ENCODE measurements at places on chromosomes 7 and 10.
A peak's percentile ranks its signal among the peaks of the same experiment; 100 is the strongest.

DNA sequence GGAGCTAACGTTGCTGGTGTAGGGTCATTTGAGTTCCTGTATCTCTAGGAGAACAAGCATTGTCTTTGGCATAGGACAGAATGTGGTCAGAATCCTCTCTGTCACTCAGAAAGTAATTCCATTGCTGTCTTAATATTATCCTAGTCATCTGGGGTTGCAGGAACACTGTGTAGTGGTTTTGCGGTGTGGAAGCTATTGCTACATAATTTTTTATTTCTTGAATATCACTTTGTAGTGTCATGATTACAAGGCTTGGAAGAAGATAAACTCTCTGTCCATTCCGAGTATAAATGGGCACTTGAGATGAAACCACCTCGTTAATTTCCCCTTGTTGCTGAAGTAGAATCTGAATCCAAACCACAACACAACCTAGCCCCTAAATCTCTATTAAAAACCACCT is 919.2 kb downstream of the LRMDA start:
- DNase-seq: no peak

DNA sequence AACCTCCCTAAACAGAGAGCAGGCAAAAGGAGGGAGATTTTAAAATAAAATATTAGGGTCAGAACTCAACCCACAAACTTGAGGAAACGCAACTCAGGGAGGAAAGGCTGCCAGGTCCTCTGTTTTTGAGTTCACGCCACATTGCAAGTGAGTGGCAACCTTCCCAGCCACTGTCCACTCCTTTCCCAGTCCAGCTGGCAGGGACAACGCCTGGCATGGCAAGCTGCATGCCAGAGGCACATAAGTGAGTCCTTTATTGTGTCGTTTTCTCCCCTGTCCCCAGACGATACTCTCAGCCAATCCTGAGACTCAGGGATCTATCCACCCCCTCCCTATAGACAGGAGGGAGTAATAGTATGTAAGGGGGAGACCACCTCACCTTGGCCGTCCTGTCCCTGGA is 22.4 kb downstream of the FBXW4 start:
- DNase-seq: no peak

DNA sequence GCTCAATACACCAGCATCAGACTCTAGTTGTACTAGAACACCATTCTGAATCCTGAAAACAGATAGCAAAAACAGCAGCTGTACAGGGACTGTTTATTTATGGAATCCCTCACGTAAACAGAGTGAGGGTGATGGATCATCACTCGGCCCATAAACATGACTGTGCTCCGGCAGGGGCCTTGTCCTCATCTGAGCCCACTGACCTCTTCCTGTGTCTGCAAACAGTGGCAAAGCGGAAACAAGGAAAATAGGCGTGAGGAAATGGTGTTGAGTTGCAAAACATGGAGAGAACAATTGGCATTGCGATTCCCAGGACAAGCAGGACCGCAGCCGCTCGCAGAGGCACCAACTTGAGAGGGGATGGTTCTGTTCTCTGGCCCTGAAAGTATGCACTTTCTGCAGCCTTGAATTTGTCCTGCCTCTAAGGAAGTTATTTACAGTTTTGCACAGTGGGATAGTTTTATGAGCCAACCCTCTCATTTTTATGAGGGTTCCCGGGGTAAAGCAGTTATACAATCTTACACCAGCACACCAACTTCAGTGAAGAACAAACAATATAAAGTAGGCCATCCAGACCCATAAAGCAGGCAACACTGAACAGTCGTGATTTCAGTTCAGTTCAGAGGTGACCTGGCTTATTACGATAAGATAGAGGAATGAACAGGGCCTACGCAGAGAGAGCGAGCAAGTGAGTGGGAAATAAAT is 248.0 kb upstream of the FZD8 start:
- DNase-seq: no peak

DNA sequence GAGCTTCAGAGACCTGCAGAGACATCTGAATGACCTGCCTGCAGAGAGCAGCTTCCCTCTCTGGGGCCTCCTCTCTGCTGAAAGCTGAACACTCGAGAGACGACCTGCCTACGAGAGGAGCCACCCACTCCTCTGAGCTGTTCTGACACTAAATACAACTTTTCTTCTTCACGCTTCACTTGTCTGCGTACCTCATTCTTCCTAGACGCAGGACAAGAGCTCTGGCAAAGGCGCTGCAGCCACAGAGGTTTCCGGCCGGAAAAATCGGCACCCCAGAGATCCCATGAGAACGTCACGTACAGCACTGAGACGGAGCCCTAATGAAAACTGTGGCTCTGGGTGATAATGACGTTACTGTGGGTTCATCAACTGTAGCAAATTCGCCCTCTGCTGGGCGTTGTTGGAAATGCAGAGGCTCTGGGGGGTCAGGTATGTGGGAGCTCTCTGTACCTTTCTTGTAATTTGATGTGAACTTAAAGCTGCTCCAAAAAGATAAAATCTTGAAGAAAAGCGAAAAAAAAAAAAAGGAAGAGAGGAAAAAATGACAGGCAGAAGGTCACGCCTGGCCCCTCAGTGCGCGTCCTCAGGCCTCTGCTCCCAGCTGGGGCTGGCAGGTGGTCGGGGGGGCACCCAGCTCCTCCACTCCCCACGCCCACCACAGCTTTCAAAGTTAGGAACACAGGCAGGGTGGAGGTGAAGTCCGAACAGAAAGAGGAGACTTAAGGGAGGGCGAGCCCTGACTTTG is 120.7 kb downstream of the DYNC2I1 start:
- peak; percentile 94 for DNase-seq

DNA sequence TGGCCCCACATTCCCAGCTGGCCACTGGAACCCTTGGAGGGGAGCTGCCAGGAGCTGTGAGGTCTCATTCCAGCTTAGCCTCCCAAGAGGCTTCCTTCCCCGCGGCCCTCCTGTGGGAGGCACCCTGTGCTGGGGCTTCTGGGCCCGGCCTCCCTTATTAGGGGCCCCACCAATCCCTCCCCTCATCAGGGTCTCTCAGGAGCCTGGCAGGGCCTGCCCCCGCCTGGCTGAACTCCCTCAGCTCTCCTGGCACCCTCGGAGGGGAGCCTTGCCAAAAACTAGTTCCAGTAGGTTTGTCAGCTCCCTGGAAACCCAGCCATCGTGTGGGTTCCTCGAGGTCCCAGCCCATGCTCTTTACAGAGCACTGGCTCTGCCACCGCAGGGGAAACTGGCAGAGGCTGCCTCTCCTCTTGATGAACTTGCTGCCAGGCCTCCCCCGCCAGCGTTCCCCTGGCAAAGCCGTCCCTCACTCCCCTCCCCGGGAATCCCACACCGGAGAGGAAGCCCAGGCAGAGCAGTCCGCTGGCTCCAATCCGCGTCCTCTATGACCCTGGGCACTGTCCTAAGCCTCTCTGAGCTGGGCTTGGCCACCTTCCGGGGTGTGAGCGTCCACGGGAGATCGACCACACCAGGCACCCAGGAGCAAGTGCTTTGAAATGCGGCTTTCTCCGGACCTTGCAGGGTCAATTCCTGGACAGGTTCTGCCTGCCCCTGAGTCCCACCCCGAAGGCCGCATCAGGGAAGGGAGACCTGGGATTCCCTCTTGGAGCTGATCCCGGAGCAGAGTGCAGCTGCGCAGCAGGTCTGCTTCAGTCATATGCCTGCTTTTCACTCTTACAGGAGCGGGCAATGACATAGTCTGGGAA is 139.8 kb downstream of the ARHGAP22 start:
- no peak for DNase-seq

GRCh38 chr10:101959346-101959916 is 96.5 kb downstream of the ARMH3 start:
- DNase-seq: no peak

DNA sequence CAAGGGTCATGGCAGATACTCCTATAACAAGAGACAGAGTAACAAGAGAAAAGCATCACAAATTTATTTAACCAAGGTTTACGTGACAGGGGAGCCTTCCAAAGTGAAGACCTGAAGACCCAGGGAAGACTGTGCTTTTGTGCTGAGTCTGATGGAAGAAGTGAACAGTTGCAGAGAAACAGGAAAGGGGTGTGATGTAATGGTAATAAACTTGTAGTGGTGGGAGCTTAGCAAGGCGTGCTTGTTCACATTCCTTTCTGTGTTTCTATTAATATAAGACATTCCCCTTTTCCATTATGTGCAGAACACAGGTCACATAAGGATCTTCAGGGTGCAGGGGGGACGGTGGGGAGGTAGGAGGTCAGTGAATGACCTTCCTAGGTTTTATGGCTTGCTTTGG is 25.5 kb upstream of the C10orf67 start:
- DNase-seq: no peak

DNA sequence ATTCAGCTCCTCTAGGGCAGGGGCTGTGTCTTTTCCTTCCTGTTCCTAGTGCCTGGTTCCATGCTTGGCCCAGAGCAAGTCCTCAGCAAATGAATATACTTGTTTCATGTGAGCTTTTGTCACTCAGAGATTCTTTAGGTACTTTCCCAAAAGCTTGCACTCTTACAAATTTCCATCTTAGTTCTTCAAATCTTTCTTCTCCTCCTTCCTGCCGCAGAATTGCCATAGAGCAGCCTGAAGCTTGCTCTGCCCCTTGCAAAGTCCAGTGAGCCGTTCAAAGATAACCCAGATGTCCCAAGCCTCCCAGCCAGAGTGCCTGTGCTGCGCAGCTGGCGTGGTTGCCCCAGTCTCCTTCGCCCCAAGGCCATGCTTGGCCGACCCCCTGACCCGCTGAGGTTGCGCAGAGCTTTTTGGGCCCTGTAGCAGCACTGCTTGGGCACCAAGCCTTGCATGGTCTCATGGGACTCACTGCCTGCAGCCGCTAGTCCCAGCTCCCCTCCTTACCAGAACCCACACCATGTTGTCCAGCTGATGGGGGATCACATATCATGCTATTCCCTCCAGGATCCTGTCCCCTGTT is 20.7 kb downstream of the CHST3 start:
- DNase-seq: no peak

- DNase-seq: no peak
Observed at GRCh38 chr10:72375173-72375572, 20.5 kb upstream of the DNAJB12 start.

- DNase-seq: no peak
Observed at GRCh38 chr7:108659867-108660266, 90.2 kb downstream of the DNAJB9 start.

DNA sequence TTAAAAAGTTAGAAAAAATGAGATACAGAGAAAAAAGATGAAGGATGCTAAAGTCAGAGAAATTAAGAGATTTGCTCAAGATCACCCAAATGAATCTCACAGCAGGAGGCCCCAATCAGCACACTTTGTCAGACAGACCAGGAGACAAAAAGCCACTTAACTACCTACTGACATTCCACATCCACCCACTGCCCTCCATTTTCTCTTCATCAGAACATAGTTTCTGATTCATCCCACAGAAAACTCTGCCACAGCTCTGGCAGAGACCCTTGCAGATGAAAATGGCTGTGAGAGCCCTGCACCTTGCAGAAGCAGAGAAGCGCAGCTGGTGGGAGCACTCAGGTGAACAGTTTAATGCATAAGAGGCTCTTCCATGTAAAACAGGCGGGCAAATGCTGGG is 26.6 kb downstream of the DGKI start:
- DNase-seq: no peak

- no peak for DNase-seq
Observed at GRCh38 chr10:92829786-92830377, 18.4 kb upstream of the EXOC6 start.

- DNase-seq: no peak
Observed at GRCh38 chr7:151902311-151902710, 25.4 kb upstream of the PRKAG2 start.

DNA sequence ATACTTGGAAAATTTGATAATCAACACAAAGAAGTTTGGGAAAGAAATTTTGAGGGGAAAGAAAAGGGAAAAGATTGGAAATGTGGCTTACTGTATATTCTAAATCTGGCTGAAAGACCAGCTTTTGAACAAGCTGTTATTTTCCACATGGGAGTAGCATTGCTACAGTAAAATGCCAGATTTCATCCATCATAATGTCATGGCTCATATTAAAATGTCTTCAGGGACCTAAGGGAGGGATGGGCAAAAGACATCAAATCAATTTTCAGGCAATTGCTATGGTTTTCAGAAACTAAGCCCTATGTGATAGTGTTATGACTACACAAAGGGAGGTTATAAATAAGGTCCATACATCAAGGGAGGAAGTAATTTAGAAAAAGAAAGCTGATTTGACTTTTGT is 1116.9 kb upstream of the CELF2 start:
- DNase-seq: no peak

- no peak for DNase-seq
Observed at GRCh38 chr7:130421684-130422083, 19.1 kb downstream of the CEP41 start.

DNA sequence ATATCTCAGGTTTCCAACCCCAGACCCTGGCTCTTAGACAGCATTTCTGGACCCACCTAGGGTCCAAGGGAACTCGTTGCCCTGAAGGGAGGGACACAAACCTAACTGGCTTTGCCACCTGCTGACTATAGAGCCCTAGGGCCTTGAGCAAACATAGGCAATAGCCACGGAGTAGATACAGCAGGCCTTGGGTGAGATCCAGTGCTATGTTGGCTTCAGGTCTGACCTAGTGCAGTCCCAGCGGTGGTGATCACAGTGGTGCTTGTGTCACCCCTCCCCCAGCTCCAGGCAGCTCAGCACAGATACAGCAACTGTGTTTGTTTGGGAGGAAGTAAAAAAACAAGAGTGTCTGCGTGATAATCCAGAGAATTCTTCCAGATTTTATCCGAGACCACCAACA is 9.7 kb upstream of the TNKS2 start:
- no peak for DNase-seq

GRCh38 chr7:101273206-101273605 is 28.3 kb upstream of the FIS1 start:
- DNase-seq: no peak

DNA sequence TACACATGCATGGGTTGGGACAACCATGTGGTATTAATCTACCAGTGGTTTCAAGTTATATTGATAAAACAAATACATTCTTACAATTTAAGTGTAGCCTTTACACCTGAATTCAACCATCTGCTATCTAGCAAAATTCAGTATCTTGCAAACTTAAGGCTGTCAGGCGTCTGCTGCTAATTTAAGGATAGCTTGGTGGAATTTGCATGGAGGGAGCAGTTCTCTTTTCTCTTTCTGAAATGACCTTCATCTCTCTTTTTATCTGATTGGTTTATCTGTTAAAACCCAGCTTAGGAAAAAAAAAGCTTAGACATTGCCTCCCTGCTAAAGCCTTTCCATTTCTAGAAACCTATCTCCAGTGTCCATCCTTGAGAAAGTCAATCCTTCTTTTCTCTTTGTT is 102.3 kb downstream of the ZEB1 start:
- no peak for DNase-seq

GRCh38 chr10:123135415-123136141 is at the start of gene HMX3:
Gene HMX3 (plus strand): TSS chr10:123135970. CDS start chr10:123136051, 81 bp downstream.
- DNase-seq: no peak

DNA sequence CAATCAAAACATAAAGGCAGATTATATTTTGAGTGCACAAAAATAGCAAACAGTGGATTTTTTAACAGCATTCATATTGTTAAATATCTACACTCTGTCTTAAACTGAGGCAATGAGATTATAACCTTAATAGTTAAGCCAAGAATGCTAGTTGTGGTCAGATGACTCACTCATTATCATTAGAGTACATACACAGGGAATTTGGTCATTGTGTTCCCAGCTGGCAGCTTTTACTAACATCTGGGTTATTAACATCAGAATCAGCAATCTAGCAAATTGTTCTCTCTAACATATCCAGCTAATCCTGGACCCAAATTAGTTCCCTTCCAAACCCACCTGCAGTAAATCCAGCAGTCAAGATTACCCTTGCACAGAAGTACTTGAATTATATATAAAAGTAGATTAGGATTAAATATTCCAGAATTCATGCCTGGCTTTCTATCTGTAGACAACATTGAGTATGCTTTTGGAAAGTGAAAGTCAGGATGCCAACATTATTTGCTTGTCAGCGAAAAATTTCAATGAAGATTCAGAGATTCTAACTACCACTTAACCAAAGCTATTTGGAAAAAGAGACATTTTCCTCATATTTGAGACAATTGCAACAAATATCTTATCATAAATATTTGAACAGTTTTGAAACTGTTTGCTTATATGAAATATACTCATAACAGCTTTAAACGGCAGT is 1035.6 kb upstream of the PHF14 start:
- no peak for DNase-seq
